ENCODE measurements at places on chromosomes 12 and 14. TPM values are rescaled to one million over a fixed set of nuclear protein-coding genes. Genes with fewer than 3 reads are reported as not detected.

DNA sequence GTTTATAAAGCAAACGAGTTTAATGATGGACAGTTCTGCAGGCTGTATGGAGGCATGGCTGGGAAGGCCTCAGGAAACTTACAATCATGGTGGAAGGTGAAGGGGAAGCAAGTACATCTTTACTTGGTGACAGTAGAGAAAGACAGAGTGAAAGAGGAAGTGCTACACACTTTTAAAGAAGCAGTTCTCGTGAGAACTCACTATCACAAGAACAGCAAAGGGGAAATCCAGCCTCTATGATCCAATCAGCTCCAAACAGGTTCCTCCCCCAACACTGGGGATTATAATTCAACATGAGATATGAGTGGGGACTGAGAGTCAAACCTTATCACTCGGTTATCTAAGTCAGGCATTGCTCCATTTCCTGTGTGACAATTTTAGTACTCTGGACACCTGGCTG lies 189.9 kb upstream of the CNTN1 start:
- no peak overlapping the region for H3K27ac ChIP-seq
- no peaks in the 10 kb centered on the region for H3K4me1 ChIP-seq
- no peak for DNase-seq
- H3K4me3 ChIP-seq = no peak overlapping the region

DNA sequence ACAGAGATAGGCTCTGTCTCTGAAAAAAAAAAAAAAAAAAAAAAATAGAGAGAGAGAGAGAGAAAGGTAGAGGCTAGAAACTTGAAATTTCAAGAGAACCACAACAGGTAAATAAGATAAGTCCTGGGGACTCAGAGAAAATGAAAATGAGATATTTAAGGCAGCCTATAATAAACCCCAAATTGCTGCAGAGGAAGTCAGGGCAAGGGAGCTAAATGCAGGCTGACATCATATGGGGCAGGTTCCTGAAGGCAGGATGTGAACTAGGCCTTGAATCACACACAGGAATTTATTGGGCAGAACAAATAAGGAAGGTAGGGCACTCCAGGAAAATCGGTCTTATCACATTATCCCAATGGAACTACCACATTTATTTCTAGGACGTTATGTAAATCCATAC lies 54.9 kb upstream of the NUDT4 start:
- H3K27me3 ChIP-seq = no peaks in the 10 kb centered on the region
- no peak overlapping the region for H3K4me3 ChIP-seq
- no peak for DNase-seq
- H3K36me3 ChIP-seq = no peaks in the 10 kb centered on the region
- no peak overlapping the region for H3K27ac ChIP-seq

DNA sequence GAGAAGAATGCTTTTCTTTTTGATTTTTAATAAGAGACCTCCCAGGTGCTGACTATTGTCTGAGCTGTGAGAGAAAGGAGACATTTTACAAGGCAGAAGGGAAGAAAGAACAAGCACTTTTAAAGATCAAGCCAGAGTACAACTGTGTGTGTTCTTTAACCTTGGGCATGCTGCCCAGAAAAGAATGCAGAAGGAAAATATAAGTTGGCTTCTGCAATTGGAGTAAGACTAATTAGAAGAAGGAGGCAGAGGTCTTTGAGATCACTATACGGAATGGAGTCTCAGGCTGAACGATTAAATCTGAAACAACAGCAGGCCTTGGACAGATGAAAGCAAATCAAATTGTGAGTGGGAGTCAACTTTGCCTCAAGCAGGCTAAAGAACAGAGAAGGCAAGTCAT lies 230.5 kb downstream of the ATP23 start:
- DNase-seq = no peak
- H3K4me3 ChIP-seq = no peak overlapping the region
- H3K36me3 ChIP-seq = no peaks in the 10 kb centered on the region
- H3K4me1 ChIP-seq = no peaks in the 10 kb centered on the region
- H3K27ac ChIP-seq = no peak overlapping the region

DNA sequence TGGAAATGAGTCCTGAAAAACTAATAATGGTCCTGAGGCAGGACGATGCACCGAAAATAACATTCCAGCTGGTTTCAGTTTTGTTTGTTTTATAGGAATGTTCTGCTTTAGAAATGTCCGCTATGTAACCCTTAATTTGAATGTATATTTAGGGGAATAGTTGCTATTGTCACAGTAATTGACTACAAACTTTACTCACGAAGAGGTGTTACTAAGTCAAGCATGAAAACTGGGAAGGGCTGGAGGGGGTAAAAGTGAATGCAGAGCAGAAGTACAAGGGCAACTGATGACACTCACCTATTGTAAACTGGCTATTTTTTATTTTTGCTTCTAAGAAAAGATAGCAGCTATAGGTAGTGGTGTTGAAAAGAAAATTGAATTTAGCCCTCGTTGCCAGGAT lies 230.7 kb upstream of the SYT10 start:
- H3K27ac ChIP-seq = peak overlapping the region; percentile 90
- DNase-seq = peak; percentile 39
- H3K27me3 ChIP-seq = no peaks in the 10 kb centered on the region

- H3K36me3 ChIP-seq = peaks cover 70% of the 10 kb centered on the region
- H3K27me3 ChIP-seq = no peaks in the 10 kb centered on the region
- H3K27ac ChIP-seq = no peak overlapping the region
- DNase-seq = no peak
- H3K4me3 ChIP-seq = no peak overlapping the region
Measured at GRCh38 chr12:132774159-132774558, 12.5 kb upstream of the ANKLE2 start.

- no peak overlapping the region for H3K4me3 ChIP-seq
- no peaks in the 10 kb centered on the region for H3K36me3 ChIP-seq
- no peak for DNase-seq
- H3K4me1 ChIP-seq = no peaks in the 10 kb centered on the region
- no peaks in the 10 kb centered on the region for H3K27me3 ChIP-seq
Measured at GRCh38 chr12:15307079-15307478, 15.2 kb upstream of the PTPRO start.

DNA sequence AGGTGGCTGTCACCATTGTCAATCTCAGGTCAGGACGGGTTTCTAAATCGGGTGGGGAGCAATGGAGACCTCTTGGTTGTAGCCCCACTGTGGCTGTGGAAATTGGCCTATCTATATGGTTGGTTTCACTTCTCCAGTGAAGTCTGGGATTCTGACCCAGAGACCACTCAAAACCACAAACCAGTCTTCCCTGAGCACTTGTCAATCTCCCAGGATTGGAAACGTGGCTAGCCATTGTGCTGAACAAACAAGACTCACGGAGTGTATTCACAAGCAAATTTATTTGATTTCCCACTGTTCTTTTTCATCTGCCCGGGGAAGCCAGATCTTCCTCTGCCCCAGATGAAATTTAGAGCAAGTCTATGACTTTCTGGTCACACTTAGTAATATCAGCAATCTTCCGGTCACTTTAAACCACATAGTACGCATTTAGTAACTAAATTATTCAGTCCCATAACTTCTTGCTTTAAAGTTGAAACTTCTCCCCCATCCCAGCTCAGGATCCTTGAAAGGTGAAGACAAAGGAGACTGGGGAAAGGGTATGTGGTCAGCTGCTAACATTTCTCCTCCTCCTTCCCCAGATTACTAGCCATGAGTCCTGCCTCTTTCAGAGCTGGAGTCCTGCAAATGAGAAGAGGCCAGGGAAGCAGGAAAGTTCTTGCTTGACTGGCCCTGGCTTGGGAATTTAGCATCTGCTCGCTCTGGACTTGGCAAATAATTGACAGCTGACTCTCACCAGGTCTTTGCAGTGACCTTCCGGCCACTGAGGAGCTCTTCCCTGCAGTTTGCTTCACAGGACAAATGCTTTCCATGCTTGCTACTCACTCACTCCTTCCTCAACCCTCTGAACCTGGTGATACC lies 123.2 kb upstream of the MAX start:
- H3K27me3 ChIP-seq = no peaks in the 10 kb centered on the region
- no peaks in the 10 kb centered on the region for H3K36me3 ChIP-seq
- H3K4me3 ChIP-seq = no peak overlapping the region

IL23A gene
- 1.5 TPM for total RNA-seq

LPAR5 gene
- 0.22 TPM for total RNA-seq

- H3K27ac ChIP-seq = no peak overlapping the region
- H3K36me3 ChIP-seq = peaks cover 2% of the 10 kb centered on the region
- no peaks in the 10 kb centered on the region for H3K27me3 ChIP-seq
- no peak for DNase-seq
Measured at GRCh38 chr14:102872020-102872419, 50.4 kb upstream of the AMN start.
